Common myeloid progenitor, CD34-positive (primary cell): ENCODE measurements at places on chromosomes 5 and 9.

GRCh38 chr5:7250004-7250403, 145.9 kb upstream of the ADCY2 start:
- no peak for DNase-seq

DNA sequence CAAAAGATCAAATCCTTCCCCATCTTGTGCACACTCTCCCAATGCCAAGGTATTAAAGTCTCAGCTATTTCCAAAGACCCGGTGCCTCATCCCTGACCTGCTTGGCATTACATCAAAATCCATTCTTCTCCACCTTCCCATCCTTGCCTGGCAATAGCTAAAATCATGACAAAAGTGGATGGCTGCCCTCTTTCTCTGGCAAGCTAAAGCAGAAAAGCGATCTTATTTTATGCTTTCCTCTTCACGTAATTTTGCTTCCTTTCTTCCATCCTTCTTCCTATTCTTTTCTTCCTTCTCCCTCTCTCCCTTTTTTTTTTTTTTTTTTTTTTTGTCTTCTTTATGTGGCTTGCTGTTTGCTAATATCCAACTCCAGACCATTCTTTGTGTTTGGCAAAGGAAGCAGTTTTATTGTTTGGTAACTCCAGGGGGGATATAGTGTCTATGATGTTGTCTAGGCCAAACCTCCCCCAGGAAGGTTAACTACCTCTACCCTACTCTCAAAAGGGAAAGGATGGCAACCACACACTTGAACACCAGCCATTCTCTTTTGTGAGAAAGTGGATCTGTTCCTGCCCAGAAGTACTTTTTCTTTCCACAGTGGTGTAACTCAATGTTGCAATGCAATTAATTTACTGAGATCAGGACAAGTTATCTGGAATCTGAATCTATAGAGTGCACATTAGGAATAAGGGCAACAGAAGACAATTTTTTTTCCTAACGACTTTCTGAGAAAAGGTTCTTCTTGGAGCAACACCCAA, 120.9 kb upstream of the TMEM161B start:
- no peak for DNase-seq

DNA sequence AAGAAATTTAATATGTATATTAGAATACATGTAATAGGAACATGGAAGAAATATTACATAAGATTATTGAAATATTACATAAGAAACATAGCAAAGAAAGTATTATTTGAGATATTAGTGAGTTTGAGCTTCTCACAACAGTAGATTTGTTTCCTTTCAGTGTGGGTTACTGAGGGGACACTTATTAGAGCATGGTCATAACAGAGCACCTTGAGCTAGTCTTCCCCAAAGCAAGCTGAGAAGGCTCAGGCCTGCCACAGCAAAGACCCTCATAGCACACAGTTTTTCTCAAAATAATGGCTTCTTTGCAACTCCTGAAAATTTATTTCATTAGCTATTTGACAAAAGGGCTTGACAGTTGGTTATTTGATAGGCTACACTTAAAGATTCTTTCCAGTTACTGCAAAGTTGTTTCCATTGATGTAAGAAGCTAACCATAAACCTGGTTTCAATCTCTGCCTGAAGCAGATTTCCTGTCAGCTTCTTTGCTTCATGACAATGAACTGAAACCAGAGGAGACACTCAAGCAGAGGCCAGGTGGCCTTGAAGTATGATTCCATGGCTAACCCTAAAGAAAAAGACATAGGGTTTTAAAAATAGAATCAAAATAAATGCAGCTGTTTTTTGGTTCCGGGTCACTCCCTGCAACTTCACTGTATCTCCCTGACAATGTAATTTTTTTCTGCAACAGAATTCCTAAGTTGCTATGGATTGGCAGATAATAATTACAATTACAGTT, 68.6 kb downstream of the ERMP1 start:
- no peak for DNase-seq

DNA sequence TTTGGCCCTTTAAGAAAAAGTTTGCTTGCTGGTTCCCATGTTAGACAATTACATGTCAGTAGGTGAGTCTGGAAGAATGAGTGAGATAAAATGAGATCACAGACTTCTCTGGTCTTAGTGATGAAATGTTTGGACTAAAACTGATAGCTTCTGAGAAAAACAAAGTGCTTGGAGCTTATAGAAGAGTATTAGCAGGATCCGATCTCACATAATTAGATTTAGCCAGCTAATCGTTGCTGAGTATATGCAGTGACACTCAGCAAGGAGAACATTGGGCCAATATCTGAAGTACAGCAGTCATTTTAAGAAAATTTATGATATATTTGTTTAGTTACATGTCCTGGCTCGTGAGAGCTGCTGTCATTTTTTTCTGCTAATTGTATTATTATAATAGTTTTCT, 135.8 kb downstream of the SNCAIP start:
- no peak for DNase-seq

DNA sequence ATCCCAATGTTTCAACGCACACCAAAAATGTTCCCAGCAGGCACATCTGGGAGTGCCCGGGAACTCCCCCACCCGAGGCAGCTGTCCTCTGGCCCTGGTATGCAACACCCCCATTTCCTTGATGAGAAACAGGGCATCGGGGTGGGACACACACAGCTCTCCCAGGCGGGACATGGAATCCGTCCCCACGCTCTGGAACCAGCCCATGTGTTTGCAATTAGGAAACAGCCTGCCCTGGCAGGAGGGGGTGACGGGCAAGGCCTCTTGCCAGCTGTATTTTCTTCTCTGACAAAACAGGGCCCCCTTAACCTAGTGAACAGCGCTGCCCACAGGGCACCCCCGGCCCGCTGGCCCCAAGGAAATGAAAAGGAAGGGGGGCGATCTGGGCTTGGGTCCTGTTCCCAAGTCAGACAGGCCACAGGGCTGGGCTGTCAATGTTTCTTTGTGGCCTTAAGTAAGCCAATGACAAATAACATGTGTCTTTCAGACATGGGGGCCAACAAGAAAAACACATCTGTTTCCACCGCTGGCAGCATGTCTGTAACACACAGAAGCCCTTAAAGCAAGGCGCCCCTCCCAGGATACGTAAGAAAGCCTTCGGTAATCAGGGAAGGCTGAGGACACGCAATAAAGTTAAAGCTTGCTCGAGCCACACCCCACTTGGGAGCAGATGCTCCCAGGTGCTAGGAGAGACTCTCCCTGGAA, 125.3 kb downstream of the ROR2 start:
- DNase-seq = no peak

GRCh38 chr5:64077589-64077988, 88.1 kb upstream of the RNF180 start:
- DNase-seq = no peak

DNA sequence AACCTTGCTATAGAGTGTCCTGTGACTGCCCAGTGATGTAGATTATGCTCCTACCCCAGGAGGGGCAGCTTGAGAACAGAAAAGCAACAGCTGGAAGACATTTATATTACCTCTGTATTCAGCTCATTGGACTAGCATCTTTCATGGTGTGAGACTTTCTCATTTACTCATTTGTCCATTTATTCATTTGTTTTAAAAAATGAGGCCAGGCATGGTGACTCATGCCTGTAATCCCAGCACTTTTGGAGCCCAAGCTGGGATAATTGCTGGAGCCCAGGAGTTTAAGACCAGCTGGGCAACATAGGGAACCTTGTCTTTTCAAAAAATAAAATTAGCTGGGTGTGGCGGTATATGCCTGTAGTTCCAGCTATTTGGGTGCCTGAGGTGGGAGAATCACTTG, 130.0 kb upstream of the LHFPL2 start:
- no peak for DNase-seq

GRCh38 chr5:74766418-74766848, 484 bp downstream of the GFM2 start:
- DNase-seq = peak; percentile 86

- no peak for DNase-seq
These were observed 54.6 kb upstream of the SYNPO start for GRCh38 chr5:150585781-150586341.

GRCh38 chr9:10411272-10411671, 201.5 kb downstream of the PTPRD start:
- no peak for DNase-seq

DNA sequence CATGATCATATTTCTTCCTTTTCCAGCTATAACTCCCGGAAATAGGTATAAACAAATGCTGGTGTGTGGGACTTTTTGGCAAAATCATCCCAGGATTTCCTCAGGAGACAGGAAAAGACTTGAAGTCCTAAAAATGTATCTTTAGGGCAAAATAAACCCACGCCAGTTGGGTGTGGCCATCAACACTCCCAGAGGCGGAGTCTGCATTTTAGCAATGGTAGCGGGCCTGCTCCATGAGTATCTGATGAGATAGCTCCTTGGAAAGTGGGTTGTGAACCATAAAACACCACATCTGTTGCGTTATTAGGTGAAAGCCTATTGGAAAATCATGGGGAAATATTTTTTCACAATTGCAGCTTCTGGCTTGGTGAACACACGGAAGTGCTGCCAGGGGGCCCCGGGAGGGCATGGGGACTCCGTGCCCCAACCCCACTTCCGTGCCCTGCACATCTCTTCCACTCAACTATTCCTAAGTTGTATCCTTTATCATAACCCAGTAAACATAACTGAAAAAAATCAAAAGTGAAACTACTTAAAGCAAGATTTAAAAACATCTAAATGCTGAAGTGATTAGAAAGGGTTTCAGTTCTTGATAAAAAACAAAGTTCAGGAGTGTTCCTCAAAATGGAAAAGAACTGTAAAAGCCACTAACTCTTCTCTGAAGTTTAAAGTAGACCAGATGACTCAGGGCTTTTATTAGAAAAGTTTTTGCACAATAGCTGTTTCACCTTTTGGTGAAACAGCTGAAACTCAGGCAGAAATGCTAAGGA, 111.2 kb downstream of the LRRC70 start:
- peak; percentile 6 for DNase-seq

- DNase-seq = no peak
These were observed 22.5 kb downstream of the RANBP3L start for GRCh38 chr5:36279054-36279698.

DNA sequence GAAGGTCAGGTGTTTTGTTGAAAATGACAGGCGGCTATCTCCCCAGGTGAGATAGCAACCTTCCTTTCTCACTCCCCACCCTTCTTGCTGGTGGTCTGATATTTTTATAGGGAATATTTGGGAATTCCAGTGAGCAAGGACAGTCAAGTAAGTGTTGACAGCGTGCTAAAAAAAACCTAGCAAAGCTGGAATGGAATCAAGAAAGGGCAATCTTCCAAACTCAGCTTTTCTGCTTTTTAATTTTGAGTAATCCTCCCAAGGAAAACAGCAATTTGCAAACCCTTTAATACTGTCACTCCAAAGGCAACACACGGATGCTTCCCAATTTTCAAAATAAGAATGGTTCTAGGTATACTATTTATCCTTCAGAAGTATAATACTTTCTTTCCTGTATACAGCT, 143.7 kb upstream of the PCA3 start:
- no peak for DNase-seq

GRCh38 chr5:113245427-113246225, 189.2 kb downstream of the TSSK1B start:
- DNase-seq = no peak

GRCh38 chr5:139402561-139403158, 1.2 kb downstream of the SPATA24 start:
- no peak for DNase-seq

- no peak for DNase-seq
These were observed 83.8 kb upstream of the FAM169A start for GRCh38 chr5:74949976-74950375.
